ENCODE measurements at places on chromosomes 16 and 17.
A peak's percentile ranks its signal among the peaks of the same experiment; 100 is the strongest.

GRCh38 chr16:79651363-79651762, 50.8 kb upstream of the MAF start:
- DNase-seq: no peak

GRCh38 chr16:55494994-55495421, 13.9 kb upstream of the LPCAT2 start:
- no peak for DNase-seq

- DNase-seq: no peak
Observed at GRCh38 chr17:32356750-32357149, 6.8 kb downstream of the ZNF207 start.

DNA sequence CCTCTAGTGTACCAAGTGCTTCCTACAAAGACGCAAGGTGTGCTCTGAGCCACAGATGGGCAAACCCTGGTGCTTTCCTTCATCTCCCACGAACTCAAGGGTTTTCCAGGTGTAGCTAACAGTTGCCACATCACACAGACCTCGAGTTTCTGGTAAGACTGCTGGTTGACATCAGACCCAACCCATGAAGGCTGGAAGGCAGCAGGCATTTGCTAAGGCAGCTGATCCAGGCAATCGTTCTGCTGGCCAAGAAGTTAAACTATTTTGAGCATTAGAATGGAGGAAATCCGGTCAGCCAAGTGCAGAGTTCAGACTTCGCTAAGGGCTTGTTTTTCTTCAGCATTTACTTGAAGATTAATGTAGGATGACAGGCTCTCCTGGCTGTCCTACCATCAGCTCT, 11.5 kb downstream of the HAS3 start:
- no peak for DNase-seq

GRCh38 chr17:48915459-48916282, 7.5 kb downstream of the UBE2Z start:
- no peak for DNase-seq

GRCh38 chr17:78484271-78485246, 92.6 kb downstream of the DNAH17 start:
- DNase-seq: peak; percentile 31

DNA sequence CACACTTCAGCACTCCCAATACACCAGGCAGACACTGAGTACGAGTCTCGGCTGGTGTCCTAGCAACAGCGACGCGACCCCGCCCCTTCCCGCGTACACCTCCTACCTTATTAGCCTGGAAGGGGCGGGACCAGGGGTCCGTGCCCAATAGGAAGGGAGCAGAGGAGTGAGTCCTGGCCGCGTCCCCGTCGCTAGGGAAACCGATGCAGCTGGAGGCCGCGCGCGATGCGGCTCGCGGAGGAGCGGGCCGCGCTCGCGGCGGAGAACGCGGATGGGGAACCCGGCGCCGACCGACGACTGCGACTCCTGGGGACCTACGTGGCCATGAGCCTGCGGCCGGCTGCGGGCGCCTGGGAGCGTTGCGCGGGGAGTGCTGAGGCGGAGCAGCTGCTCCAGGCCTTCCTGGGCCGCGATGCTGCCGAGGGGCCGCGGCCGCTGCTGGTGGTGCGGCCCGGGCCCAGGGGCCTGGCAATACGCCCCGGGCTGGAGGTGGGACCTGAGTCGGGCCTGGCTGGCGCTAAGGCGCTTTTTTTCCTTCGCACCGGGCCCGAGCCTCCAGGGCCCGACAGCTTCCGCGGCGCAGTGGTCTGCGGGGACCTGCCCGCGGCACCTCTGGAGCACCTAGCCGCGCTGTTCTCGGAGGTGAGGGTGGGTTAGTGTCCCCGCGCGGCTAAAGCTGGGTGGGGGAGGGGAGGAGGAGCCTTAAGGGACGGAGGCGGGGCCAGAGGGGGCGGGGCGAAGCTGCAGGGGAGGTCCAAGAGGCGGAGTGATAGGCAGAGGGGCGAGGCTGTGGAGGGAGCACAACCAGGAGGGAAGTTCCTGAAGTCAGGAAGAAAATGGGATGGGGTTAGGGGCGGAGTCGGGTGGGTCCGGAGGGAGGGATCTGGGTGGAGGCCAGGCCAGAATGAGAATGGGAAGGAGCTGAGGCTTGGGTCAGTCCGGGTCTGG, at the start of gene DNAH9:
DNAH9 (plus strand) TSS at position 197 of the 948 bp plus-strand sequence; CDS start at position 226, 29 bp downstream.
- no peak for DNase-seq

DNA sequence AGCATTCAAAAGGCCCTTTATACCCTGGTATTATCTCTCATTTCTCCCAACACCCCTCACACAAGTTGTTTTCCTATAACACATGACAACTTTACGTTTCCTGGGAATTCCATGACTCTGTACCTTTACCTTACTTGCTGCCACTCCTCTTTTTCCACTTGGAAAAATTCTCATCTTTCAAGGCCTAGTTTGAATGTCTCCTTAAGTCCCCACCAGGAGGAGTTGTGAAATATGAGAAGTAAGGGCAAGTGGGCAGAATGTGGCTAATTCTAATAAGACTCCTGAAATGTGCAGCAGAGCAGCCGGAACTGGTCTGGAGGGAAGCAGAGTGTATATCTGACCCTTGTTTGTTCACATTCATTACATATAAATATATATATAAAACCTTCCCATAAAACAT, 39.7 kb downstream of the BRCA1 start:
- DNase-seq: no peak

DNA sequence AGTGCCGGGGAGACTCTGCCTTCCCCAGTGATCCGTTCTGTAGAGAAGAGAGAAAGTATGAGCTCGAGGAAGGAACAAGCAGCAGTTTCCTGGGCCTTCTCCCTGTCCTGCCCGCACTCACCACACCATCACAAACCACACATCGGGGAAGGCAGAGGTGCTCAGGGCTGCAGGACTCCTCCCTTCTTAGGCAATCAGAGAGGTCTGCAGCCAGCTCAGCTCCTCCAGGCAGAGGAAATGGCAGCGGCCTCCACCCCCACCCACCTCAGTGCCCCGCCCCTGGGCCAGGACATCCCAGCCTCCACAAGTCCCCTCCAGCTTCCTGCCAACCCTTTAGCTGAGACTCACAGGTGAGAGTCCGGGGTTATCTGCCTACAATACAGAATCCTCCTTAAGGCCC, 2.0 kb downstream of the ZNF319 start:
- DNase-seq: no peak

- DNase-seq: no peak
Observed at GRCh38 chr16:13453938-13454553, 465.9 kb upstream of the ERCC4 start.

GRCh38 chr17:7238420-7239090, 702 bp downstream of the PHF23 start:
- no peak for DNase-seq

DNA sequence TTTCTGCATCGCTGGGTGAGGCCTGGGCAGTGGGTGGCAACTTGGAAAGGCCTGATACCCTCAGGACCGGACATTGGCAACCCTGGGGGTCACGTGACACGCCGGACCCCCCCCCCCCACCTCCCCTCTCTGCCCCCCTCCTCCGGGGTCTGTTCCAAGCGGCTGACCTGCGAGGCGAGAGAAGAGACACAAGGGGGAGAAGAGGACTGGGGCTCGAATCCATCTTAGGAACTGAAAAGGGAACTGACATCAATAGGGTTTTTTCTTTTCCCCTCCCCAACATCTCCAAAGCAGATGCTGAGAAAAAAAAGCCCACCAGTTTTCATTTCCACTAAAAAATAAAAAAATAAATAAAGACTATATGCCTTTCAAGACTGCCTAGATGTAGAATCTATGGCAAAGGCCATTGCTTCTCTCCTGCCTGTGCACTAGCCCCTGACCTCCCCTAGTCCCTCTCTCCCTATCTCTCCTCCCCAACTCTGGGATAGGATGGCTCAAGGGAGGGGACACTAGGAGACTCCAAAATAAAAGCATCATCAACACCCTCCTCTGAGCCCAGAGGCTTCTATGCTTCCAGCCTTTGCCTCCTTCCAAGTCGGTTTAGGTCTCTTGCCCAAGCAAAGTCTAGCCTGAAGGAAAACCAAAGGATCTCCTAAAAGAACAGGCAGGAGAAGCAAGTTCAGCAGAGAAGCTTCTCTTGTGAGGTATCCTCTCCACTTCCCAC, 7.7 kb upstream of the HOXB2 start:
- no peak for DNase-seq

DNA sequence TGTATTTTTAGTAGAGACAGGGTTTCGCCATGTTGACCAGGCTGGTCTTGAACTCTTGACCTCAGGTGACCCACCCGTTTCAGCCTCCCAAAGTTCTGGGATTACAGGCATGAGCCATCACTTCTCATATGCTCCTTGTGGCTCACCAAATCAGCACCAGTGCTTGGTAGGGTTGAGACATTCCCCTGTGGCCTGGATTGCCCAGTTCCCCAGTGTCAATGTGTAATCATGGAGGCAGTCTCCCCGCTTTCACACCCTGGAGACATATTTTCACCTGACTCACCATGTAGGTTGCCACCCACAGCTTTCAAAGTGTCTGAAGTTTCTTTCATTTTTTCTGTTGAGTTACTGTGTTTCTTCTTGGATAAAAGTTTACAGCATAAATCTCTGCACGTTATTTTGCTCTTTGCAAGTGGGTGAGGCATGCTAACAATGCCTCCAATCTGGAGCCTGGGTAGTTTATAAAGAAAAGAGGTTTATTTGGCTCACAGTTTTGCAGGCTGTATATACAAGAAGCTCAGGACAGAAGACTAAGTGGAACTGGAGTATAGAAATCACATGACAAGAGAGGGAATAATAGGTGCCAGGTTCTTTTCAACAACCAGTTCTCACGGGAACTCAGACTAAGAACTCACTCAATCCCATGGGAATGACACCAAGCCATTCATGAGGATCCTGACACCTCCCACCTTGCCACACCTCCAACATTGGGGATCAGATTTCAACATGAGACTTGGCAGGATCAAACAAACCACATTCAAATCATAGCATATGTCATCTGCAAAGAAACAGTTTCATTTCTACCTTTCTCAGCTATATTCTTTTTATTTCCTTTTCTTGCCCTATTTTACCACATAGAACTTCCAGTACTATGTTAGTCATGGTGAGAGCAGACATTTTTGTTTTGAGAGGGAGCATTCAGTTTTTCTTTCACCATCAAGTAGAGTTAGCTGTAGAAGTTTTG, 113.2 kb downstream of the PHKB start:
- no peak for DNase-seq

GRCh38 chr17:376936-377863, 24.6 kb upstream of the RPH3AL start:
- DNase-seq: no peak

DNA sequence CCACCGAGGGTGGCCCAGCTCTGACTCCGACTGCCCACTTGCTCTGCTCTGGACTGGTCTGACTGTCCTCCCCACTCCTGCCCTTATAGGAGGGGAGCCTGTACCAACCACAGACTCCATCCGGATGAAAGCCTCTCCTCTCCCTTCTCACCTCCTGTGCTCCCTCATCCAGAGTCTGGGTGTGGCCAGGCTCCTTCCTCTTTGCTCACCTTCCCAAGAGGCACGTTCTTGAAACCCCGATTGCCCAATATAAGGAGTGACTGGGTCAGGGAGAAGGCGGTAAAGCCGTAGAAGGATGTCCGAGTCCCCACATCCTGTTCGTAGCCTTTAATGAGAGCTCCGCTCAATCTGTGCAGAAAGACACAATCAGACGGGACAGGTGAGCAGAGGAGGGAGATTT, 17.1 kb downstream of the ST6GALNAC1 start:
- DNase-seq: no peak

DNA sequence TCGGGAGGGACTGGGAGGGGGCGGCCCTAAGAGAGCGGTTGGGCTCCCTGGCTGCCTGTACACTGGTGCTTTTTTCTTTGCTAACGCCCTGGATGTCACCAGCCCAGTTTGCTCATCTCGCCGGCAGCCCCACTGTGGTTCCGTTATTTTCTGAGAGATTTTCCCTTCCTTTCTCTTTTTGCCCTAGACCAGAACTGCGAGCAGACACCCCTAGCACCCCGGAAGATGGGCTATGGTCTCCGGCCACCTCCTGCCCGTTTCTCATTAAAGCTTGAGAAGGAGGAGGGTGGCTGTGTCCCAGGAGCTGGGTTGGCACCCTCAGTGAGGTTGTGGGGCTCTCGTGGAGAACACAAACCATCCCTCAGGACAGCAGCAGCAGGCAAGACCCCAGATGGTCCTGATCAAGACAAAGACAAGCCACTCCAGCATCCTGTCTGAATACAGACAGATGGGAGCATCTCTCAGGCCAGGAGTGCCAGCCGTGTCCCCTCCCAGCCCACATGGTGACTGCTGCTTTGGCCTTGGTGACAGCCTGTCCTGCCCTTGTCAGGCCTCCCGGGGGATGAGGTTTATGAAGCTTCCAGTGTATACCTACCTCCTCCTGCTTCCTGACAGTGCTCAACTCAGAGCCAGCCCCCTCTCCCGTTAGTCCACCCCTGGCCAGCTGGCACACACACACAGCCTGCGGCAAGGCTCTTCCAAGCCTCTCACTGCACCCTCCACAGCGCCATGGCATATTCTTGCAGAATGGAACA, 77.2 kb downstream of the KCNJ12 start:
- no peak for DNase-seq

DNA sequence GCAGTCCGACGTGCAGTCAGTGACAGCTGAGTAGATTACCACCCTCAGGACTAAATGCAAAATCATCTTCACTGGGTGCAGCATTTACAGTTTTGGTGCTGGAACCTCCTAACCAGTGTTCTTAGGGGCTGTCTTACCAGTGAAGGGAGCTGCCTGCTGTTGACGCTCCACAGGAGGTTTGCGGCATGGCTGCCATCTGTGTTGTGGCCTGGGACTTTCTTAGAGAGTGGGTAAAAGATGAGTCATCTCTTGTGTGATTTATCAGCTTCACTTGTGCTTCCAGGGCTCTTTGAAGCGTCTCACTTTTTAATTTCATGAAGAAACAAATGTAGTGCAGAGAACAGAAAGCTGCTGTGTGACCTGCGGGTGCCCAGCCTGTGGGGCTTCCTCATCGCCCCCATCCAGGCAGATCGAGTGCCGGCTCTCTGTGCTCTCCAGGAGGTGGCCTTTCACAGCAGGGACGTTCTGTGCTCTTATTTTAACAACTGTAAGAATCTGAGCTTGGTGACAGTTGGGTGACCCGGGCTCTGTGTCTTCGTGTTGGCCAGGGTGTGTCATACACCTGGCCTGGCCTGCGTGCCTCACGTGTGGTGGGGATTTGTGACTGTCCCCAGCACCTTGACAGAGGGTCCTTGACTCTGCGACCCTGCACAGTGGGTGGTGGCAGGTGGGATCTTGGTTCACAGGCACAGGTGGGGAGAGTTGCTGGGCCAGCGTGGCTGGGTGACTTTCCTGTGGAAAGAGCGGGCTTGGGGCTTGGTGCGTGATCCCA, 24.3 kb upstream of the ZNF750 start:
- peak; percentile 78 for DNase-seq

- DNase-seq: no peak
Observed at GRCh38 chr17:27601975-27602302, 29.0 kb upstream of the LGALS9 start.

GRCh38 chr17:2346475-2346874, 9.2 kb downstream of the SGSM2 start:
- DNase-seq: no peak

GRCh38 chr16:381789-382717, at the start of gene PGAP6:
TSS of gene PGAP6 (minus strand) at chr16:381978. CDS start at chr16:381821, 157 bp downstream.
- peak; percentile 53 for DNase-seq

- peak; percentile 84 for DNase-seq
Observed at GRCh38 chr17:8125154-8125946, 1.4 kb upstream of the HES7 start.

DNA sequence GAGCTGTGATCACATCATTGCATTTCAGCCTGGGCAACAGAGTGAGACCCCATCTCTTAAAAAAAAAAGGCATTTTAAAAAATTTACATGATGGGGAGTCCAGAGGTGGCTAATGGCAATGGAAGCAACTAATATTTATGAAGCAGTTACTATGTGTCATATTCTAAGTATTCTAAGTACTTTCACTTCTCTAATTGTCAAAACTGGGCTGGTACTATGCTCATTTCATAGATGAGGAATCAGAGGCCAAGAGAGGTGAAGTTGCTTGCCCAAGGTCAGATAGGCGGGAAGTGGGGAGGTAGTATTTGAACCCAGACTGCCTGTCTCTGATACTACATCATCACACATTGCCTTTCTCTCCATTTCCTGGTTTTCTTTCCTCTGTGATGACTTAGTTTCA, 50.7 kb downstream of the SLC5A11 start:
- DNase-seq: no peak

Measured in stimulated activated CD8-positive, alpha-beta memory T cell treated with anti-CD3 and anti-CD28 coated beads, Interleukin-4, amount 100 ng/mL, for 1 hour (primary cell).